SHP77 treated with DMSO at 0.1 percent for 48 hours (cell line): ENCODE measurements at places on chromosomes 16 and 17.

DNA sequence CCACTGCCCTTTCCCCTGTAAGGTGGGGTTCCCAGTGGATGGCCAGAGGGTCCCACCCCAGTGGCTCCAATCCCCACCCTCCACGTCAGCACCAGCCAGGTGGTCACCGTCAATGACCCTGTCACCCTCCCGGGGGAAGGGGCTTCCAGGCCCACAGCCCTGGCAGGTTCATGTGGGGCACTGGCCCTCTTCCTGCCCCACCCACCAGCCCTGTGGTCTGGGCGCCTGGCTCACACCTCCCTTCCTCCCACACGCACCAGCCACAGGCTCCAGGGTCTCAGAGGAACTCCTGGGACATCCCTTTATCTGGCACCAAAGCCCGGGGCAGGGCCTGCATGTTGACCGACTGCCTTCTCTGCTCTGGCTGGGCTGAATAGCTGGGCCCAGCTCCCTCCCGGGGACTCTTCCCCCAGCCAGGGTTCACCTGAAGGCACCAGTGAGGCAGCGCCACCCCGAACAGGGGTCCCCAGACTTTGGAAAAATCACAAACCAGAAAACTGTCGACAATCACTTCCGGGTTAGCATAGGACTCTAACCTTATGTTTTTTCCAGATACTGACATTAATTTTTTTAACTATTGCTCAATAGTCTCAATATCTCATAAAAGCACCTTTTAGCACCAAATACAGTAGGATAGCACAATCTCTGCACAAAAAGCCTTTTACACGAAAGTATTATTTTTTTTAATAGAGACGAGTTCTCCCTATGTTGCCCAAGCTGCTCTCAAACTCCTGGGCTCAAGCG is 21.9 kb upstream of the ZC3H18 start:
- DNase-seq, result no peak

DNA sequence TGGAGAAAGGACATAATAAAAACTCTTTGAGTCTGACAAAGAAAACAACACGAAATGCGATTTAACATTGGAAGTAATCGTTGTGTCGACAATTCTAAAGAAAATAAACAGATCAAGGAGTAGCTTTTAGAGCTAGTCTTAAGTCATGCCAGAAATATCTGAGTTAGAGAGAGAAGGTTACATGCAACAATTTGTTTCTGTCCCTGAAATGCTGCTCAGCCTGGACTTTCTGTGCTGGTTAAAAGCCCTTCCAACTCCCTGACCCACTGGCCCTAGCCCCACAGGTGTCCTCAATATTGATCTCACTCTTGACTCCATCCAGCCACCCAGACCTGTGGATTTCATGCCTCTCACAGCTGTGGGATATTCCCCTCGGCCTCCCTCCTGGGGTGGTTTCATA is 33.2 kb upstream of the TEX2 start:
- no peak for DNase-seq

- DNase-seq, result no peak
Measured at GRCh38 chr16:4388271-4389021, 16.8 kb downstream of the VASN start.

DNA sequence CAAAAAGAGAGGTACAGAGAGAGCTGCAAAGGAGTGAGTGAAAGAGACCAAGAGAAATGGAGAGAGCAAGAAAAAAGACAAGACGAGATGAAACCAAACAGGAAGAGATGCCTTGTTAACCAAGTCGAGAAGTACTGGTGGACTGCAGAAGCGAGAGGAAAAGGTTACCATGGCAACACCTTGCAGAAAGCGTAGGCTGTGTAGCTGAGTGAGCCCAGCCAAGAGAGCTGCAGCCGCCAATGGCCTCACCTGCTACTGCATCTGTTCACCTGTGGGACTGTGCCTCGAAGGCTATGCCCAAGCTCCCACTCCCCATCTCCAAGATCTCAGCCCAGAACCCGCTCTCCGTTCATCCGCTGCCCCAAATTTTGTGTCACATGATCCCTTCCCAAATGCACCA is 161.3 kb downstream of the SLC39A11 start:
- no peak for DNase-seq

DNA sequence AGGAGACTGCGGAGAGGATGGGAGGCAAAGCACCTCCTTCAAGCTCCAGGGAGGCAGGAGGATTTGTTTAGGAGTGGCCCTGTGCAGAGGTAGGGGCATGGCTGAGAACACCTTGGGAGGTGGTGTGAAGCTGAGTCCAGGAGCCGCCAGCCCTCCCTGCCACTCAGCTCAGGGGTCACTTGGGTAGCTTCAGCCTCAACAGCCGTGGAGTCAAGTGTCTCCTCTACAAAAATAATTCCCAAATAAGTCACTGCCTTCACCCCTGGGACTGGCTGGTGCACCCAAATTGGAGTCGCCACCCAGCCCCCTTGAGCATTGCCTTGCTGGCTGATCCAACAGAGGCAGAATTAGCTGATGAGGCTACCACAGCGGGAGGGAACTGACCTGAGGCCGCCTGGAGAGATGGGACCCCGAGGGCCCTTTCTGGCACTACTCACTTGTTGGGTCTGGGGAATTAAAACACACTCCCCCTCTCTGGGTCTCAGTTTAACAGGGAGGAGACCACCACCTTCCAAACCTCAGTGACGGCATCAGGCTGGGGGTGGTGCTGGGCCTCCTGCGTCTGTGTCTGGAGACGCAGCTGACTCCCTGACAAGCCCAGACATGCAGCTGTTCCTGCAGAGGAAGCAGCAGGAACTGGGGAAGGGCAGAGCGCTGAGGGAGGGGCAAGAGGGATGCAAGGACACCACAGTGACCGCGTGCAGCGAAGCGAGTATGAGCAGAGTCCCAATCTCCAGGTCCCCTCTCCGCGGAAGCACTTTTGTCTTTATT is 87.9 kb upstream of the TOB1 start:
- peak; percentile 91 for DNase-seq
